ENCODE measurements at places on chromosomes 16 and 17. TPM values are rescaled to one million over a fixed set of nuclear protein-coding genes. Genes with fewer than 3 reads are reported as not detected.

DNA sequence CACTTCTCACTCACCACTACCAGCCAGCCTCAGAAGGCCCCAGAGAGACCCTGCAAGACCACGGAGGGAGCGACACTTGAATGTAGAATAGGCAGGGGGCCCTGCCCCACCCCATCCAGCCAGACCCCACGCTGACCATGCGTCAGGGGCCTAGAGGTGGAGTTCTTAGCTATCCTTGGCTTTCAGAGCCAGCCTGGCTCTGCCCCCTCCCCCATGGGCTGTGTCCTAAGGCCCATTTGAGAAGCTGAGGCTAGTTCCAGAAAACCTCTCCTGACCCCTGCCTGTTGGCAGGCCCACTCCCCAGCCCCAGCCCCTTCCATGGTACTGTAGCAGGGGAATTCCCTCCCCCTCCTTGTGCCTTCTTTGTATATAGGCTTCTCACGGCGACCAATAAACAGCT, 5.1 kb upstream of the PDK2 start:
- DNase-seq = no peak

DNA sequence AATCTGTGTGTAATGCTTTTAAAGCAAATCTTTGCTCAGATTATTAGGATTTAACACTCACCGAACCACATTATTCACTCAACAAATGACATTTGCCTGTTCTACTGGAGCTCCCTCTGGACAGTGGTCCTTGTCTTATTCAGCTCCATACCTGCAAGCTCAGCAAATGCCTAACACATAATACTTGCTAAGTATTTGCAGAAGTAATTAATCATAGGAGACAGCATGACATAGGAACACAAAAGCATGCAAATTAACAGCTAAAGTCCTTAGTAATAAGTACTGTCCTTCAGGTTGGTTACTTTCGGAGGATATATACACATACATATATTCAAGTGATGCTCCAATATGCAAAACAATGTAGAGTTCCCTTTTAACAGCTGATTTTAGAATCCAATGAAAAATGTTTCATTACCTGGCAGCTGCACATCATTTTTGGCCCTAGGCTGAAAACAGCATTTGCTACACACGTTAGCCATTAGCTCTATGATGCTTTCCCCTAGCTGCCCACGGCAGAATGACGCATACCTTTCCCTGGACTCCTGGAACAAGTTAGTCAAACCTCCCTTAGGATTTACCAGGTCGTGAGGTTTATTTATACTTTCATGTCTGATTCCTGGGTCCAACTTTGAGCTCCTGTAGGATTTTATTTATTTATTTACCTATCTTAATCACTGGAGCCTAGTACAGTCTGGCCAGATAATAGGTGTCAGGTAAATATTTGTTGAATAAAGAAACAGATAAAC, 8.6 kb downstream of the BRD7 start:
- no peak for DNase-seq

GRCh38 chr17:17091276-17091675, 49.0 kb downstream of the MPRIP start:
- no peak for DNase-seq

DNA sequence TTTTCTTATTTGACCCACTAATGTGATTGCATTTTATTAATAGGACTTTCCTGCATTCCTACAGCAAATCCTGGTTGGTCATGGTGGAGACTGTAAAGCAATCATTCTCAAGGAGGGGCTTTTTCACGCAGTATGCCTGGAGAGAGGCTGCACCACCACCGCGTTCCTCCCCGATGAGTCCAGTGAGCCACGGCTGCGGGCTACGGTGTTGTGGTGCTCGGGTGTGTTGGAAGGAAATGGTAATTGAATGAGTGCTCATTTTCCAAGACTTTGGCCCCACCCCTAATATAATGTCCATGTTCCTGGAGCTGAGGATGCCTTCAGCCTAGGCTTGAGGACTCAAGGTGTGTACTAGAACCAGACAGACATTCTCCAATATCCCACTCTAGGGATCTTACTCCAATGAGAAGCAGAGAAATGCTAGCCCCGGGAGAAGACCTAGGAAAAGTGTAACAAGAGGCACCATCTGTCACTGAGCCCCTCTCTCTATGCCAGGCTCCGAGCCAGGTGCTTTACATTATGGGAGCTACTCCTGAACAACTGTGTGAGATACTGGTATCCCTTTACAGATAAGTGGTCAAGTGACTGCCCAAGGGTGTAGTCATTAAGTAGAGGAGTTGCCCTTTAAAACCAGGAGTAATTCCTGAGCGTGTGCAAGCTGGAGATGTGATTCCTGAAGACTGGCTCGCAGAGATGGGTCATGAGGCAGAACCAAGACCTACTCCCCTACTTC, 39.4 kb downstream of the HEATR6 start:
- no peak for DNase-seq

- no peak for DNase-seq
Measured at GRCh38 chr17:50699410-50699809, 8.3 kb downstream of the ANKRD40 start.

DNA sequence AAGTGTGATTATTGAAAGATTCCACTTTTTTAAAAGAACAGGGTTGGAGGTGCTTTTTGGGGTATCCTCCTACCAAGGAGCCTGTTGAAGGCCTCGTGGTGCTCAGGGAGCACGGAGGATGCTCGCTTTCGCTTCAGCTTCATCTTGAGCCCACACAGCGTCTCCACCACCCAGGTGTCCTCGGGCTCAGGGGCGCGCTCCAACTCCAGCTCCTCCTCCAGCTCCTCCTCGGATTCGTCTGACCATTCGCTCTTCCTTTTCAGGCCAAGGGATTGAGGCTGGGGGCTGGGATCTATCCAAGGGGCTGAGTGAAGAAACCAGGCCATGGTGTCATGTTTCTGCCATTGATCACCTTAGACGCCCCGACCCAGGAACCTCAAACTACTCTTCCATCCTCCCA, 1.2 kb downstream of the SPDYE4 start:
- DNase-seq = no peak

GRCh38 chr17:78611607-78612006, 34.4 kb upstream of the DNAH17 start:
- no peak for DNase-seq

DNA sequence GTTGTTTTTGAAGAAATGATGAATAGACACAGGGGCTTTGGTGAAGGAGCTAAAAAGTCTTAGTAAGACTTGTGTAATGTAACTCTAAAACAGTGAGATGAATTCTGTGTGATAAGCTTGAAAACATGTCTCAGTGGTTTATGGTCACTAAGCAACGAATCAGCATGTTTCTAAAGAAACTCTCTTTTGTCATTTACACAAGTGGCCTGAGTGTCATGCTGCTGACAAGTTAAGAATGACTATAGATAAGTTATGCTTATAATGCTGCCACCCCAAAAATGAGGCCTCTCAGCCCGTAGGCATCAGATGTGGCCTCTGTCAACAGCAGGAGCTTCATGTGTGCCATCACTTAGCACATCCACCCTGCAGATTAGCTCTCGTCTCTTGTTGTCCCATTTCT, 8.7 kb downstream of the COX10 start:
- DNase-seq = no peak

DNA sequence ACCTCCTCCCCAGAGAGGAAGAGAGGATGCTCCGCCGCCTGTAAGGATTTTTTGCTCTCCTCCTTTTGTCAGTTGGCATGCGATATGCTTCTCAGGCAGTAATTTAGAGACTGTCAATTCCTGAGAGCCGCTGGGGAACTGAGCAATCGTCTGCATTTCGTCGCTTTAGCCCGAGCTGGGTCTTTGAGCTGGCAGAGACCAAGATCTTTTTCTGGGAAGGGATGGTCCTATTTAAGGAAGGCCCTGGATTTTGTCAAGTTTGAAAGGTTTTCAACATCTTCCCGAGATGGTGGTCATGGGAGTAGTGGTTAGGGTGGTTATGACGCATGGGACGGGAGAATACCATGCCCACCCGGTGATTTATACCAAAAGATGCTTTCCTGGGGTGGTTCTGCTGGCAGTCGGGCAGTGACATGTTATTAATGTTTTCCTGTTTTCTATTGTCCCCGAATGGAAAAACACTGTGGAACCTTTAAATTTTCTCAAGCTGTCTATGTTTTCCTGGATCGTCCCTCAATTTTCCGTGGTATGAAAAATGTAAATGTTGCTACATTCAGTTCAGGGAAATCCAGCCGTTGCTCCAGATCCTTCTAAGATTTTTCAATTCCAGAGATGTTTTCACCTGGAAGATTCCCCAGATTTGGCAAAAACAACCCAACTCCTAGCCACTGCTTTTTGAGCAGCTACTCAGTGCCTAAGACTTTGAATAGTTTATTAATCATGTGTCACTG, 586.4 kb downstream of the MAF start:
- DNase-seq = no peak

GRCh38 chr17:6366221-6366666, 68.7 kb downstream of the AIPL1 start:
- no peak for DNase-seq

DNA sequence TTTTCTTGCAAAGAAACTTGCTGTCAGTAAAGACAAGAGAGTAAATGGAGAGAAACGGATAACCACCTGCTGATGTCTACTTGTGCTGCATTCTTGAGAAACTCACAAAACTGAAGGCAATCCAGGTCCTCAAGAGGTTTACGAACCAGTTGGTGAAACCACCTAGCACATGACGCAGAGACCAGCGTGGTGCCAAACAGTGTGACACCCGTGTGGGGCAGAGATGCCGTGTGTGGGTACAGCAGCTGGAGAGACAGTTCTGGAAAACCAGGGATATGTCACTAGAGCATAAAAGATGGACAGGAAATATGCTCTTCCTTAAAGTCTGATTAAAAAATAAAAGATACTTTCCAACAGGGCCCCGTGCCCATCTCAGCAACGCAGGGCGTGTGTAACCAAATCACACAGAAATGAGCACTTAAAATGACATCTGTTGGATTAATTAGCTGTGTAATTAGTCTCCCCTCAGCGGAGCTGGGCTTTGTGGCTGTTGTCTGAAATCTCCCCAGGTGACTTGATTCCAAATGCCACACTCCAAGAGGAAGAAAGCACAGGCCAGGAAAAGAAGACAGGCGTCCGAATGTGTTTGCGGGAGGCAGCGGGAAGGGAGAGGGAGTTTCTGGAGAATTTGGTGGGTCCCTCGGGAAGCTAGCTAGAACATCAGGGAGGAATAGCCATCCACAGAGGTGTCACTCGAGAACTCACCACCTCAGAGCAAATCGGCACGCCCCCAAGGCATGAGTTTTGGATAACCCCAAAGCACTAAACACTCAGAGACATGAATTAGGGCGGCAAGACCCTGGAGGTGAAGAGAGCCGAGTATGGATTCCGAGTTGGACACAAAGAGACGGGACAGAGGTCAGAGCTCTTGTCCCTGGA, 109.8 kb downstream of the ZFHX3 start:
- no peak for DNase-seq

DNA sequence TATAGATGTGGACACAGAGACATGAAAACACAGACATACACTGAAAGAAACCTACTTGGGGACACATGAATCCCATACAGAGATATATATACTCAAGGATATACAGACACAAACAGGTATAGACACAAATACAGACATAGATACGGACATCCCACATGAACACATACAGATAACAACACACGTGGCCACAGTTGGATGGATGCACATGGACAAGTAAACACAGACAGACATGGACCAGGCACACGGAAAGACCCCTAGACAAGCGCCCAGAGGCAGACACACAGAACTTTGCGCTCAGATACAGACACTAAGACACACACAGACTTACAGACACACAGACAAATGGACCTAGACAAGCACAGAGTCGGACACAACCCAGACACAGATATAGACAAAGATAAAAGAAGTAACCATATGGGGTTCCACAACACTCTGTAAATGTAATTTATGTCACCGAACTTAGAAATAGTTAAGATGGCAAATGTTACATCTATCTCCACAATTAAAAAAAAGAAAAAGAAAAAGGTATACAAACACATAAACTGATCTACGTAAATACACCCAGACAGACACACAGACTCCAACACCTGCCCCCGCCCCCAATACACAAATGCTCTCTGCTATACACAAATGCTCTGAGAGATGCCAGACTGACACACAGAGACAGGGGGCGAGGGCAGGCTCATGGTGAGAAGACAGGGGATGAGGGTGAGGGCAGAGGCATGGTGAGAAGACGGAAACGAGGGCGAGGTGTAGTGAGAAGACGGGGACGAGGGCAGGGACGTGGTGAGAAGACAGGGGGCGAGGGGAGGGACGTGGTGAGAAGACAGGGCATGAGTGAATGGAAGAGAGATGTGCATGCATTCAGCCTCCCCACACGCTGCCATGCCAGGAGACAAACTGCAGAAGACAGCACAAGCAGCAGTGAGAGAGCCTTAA, 118.3 kb downstream of the SMG6 start:
- DNase-seq = no peak

DNA sequence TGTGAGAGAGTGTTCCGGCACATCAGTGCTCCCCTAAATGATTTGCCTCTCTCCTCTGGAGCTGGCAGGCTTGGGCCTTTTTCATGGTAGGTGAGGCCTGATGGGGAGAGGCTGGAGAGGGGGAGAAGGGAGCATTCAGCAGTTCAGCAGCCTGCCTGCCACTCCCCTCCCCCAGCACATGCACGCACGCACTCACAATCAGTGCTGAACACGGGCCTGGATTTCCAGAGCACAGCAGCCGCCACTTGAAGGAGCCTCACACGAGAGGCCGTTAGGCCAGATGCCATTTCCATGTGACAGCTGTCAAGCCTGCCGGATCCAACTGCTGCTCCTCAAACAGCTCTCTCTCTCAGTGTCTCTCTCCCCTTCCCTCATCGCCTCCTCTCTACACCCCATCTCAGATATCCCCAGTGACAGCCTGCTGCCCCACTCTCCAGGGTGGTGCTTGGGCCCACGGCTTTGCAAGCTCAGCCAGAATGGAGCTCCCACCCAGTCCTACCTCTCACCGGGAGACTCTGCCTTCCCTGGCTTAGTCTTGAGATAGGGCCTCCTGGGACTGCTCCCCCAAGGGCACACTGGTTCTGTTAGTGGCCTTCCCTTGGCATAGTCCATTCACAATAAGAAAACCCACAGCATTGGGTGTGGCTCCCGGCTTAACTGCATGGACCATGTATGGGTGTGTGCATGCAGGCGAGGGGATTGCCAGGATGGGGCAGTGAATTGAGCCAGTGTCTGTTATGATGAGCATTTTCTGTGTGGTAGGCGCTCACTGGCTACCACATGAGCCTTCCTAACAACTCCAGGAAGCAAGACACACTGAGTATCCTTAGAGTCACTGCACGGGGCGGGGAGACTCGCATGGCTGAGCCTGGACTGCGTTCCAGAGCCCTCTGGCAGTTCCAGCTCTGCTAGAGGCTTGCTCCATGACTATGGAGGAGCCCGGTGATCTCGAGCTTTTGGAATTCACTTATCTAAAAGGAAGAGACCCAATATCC, 226.2 kb downstream of the CCDC182 start:
- no peak for DNase-seq

GRCh38 chr16:27222249-27223225, 19.2 kb downstream of the KDM8 start:
- DNase-seq = no peak

- DNase-seq = no peak
Measured at GRCh38 chr17:82787081-82787848, 35.4 kb downstream of the TBCD start.

GRCh38 chr17:14805348-14805747, 459.8 kb downstream of the PMP22 start:
- DNase-seq = no peak

GRCh38 chr16:86337138-86337537, 173.2 kb upstream of the FOXF1 start:
- no peak for DNase-seq

The SLC52A1 gene
- not detected for polyA plus RNA-seq

The CTRB1 gene
- polyA plus RNA-seq = not detected

The GRIN2A gene
- not detected for polyA plus RNA-seq

The CACNG5 gene
- polyA plus RNA-seq = not detected

The IGF2BP1 gene
- not detected for polyA plus RNA-seq

The EFCAB5 gene
- polyA plus RNA-seq = 1.7 TPM

Measured in naive B cell (primary cell).